ENCODE measurements at places on chromosomes 1 and 21.

GRCh38 chr1:8176279-8176678 is 141.6 kb upstream of the SLC45A1 start:
- no peak for DNase-seq

DNA sequence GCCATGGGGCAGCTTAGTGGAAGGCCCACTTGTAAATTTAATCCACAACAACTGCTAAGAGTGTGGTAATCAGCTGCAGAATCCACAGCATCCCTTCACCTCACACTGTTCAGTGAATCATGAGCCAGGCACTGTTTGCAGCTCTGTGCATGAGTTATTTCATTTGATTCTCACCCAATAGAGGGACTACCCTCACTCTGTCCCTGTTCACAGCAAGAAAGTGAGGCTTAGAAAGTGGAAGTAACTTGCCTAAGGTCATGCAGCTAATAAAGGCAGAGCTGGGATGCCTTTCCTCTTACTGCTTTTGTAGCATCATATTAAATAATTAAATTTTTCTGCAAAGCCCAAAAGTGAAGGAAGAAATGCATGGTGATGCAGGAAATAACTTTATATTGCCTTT is 346.5 kb upstream of the PLD5 start:
- DNase-seq = no peak

DNA sequence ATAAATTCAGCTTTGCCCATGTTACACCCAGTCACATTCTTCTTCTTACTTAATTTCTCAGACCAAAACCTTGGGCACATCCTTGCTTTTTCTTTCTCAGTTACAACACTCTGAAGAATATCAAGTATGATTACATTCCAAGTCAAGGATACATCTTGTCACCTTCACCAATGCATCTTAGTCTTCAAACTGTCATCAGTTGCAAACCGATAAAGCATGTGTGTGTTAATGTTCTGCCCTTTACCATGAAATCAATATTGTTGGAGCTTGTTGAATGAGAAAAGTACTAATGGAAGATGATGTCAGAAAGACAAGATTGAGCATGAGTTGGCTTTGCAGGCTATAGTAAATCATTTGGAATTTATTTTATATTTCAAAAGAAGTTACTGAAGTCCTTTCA is 764.6 kb downstream of the NCAM2 start:
- no peak for DNase-seq

GRCh38 chr1:84303314-84303830 is 1.9 kb downstream of the SAMD13 start:
- no peak for DNase-seq

DNA sequence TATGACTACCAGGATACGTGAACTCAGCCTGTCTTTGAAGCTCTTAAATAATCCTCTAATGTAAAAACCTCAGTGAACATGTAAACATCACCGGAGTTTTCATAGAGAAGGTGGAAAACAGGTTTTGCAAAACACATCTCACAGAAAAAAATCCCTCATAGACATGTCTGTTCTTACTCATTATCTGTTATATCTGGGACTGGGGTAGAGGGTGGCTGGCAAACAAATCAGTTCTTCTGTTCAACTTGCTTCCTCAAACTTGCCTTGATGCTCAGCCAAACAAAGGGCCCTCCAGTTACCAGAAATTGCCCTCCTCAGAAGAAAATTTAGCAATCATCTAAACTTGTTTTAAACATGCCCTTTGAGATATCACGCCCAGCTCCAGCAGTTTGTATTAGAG is 66.1 kb upstream of the CXADR start:
- DNase-seq = no peak

DNA sequence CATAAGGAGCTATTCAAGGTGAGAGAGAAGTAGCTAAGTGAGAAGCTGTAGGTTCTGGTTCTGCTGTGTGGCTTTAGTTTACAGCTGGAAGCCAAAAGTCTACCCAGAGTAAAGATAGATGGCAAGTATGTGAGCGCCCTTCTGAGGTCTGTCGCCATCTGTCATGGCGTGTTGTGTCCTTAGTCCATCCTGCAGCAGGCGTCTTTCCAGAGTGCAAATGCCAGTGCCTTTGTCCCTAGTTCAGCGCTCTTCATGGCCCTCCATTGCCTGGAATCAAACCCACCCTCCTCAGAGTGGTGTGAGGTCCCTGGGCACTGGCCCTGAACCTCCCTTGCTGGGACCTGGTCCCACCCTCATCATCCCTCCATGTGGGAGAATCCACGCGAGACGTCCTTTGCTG is 96.6 kb downstream of the ADARB1 start:
- no peak for DNase-seq

- DNase-seq = peak; percentile 53
Observed at GRCh38 chr21:17512253-17513213, at the start of gene CXADR. CXADR (plus strand) TSS chr21:17513043; CDS start chr21:17513130, 87 bp downstream.

DNA sequence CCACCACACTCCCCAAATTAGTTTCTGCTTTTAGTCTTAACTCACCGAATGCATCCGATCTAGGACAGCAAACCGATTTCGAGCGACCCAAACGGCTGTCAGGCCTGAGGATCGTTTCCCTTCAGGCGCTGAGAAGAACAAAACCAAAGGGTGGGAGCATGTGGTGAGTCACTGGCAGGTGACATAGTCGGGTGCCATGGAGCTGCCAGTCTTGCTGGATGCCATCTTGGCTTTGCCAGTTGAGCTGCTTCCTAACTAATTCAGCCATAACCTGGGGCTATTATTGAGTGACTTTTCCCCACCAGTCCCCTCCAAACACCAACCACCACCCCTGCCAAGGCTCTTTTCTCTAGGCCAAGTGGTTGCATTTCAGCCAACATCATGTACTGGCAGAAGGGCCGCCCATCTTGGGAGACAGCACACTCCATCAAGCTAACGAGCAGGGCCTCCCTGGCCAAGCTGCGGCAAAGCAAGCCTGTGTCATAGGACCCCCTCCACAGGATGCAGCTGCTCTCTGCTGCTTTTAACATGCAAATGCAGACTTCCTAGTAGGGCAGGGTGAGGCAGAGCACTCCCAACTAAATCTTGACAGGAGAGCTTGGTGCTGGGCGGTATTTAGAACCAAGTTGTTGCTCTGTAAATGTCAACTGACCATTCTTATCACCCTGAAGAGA is 22.3 kb upstream of the PEX19 start:
- no peak for DNase-seq

DNA sequence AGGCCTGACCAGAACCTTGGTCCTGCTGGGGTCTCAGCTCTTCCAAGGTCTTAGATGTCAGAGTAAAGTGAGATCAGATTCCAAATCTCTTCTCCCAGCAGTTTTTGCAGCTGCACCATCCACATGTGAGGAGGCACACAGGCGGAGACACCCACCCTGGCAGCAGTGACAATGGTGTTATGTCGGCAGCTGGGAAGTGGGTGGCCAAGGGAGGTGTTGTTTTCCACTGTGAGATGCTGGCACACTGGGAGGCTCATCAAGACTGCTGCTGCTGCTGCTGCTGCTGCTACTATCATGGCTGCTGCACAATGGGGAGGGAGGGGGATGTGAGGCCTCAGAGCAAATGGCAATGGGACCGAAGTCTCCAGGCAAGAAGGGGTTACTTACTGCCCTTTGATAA is 23.6 kb downstream of the CAMK2N1 start:
- DNase-seq = no peak

DNA sequence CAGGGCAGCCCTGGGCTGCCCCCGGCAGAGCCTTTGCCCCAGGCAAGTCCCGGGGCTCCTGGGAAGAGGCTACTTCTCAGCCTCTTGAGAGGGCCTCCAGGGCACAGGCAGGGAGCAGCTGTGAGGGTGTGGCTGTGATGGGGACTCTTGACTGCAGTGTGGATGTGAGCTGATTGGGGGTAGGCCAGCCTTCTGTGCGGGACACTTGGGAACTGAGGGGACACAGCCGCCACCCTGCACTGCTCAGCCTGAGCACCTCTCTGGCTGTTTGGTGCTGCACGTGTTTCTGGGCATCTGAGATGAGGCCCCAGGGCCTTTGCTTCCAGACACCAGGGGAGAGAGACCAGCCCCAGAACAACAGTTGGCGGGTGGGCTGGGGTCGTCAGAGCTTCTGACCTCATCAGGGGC is 62.1 kb downstream of the SKI start:
- DNase-seq = no peak

DNA sequence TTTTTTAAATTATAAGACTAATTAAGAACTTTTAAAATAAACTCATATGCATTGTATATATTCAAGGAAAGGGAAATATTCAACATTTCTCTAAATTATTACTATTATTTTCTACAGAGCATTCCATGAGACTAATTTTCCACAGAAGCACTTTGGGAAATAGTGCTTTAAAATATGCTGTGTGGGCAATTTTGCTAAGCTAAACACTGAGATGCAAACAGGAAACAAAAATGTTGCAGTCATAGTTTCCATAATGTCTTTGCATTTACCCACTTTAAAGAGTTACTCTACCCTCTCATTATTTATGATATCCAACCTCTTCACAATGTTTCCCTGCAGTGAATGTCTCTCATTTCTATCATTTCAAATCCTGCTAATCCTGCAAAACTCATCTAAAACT is 269.6 kb upstream of the BEND5 start:
- no peak for DNase-seq

- DNase-seq = no peak
Observed at GRCh38 chr1:248841702-248842395, 3.8 kb downstream of the ZNF672 start.

DNA sequence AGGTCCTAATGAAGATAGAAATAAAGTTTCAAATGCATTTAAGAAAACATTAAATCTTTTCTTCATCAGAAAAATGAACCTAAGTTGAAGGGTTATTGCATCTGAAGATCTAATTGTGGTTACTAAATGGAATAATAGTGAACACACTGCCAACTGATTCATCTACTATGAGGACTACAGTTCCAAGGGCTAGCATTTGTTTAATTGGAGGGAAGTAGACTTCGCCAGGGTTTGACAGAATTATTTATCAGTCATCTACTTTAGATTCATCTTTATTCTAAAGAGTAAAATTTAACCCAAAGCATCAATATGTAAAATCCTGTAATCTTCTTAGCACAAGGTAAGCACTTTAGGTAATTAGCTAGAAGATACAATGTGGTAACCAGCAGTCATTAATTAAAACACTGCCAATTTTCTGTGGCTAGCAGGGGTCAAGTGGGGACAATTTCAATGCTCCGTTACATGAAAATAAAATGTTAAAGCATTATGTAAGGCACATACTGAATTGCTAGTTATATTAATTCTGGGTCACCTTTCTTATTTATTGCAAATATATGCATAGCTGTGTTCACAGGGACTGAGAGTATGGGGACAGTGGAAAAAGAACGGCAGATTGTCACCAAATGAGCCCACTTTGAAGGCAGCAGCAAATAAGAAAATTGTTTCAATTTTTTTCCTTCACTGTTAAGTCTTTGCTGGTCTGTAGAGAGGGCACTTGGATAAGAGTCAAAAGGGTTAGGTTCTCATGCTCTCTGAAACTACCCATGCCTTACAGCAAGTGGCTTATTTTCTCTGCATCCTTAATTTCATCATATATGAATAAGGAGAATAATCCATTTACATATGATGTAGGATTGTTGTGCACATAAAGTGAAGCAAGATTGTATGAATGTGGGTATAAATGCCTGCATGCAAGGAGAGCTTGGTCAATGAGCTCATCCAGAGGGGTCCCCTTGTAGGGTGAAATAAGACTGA is 416.0 kb downstream of the PCP4 start:
- no peak for DNase-seq

DNA sequence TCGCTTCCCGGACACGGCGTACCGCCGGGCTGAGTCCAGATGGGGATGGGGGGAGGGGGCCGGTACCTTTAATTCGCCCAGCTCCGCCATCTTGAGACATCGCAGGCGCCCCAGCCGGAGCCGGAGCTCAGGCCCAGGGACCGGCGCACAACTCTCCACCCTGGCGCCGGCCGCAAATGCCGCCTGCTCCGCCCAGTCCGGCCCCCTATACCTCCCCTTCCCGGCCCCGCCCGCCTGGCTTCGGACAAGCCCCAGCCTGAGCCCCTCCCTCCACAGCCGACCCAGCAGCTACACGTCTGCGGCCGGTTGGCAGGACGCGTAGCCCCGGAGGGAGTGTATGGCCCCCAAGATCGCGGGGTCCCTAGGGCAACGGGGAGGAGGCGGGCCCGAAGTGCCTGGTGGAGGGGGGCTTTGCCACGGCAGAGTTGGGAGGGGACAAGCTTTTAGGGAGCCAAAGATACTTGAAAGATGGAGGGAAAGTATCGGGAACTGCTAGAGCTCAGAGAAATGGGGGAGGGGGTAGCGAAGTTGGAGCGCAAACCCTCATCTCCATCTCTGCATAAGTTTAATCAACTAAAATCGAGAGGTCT is at the start of gene PIAS3:
Gene PIAS3, minus strand, starts transcription at position 181 of the 590 bp plus-strand sequence. Its CDS starts 91 bp downstream, at position 90.
- DNase-seq = no peak

DNA sequence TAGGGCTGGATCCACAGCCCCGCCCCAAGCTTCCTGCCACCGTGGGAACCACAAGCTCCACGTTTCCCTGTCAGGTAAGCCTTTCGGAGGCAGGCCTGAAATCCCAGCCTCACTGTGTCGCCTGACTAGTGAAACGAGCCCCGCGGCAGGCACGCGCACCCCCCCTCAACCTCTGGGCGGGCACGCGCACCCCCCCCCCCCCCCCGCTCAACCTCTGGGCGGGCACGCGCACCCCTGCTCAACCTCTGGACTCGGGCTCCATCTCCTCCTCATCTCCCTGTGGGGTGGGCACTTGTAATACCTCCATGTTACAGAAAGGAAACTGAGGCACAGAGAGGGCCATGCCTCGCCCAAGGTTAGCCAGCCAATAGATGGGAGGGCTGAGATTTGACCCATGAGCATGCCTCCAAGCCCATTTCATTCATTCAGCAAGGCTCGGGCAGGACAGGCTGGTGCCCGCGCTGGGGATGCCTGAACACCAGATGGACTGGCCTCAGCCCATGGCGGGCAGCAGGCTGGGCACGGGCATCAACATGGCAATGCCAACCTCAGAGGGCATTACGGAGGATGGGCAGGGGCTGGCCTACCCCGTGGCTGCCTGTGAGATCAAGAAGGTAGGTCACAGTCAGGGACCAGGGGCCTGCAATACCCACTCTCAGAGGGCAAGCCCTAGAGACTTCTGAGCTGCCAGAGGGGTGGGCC is 4.7 kb downstream of the CFAP410 start:
- no peak for DNase-seq

DNA sequence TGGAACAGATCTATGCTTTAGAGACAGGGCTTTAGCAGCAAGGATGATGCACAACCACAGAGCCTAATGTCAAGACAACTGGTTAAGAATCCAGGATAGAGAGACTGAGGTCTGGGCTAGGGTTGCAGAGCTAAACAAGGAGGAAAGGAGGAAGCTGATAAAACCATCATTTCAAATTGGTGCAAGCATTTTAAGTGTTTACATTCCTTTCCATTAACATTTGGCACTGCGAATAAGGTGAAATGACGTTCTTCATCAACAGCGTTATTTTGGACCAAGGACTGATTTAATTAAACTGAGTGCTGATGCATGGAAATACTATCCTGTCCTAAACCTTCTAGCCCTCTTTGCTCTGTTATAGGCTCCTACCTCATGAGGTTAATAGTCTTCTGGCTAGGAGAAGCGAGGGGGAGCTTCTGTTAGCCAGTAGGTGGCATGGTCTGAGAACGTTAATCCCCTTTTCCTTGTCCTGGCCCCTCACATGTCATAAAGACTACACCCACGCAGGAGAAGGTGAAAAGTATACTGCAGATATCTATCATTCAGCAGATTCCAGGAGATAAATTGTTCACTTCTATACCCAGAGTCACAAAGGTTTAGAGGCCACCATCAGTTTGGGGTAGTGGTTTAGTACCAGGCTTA is 7.6 kb upstream of the C1orf21 start:
- no peak for DNase-seq

Measured in stimulated activated CD4-positive, alpha-beta T cell treated with anti-CD3 and anti-CD28 coated beads, Interleukin-1b, Interleukin-23, amount 100 ng/mL, for 24 hours (primary cell).